Skeletal muscle cell (primary cell): ENCODE measurements at places on chromosomes 13 and 19.

GRCh38 chr19:2769218-2769617 lies 13.9 kb downstream of the SGTA start:
- no peak for DNase-seq

DNA sequence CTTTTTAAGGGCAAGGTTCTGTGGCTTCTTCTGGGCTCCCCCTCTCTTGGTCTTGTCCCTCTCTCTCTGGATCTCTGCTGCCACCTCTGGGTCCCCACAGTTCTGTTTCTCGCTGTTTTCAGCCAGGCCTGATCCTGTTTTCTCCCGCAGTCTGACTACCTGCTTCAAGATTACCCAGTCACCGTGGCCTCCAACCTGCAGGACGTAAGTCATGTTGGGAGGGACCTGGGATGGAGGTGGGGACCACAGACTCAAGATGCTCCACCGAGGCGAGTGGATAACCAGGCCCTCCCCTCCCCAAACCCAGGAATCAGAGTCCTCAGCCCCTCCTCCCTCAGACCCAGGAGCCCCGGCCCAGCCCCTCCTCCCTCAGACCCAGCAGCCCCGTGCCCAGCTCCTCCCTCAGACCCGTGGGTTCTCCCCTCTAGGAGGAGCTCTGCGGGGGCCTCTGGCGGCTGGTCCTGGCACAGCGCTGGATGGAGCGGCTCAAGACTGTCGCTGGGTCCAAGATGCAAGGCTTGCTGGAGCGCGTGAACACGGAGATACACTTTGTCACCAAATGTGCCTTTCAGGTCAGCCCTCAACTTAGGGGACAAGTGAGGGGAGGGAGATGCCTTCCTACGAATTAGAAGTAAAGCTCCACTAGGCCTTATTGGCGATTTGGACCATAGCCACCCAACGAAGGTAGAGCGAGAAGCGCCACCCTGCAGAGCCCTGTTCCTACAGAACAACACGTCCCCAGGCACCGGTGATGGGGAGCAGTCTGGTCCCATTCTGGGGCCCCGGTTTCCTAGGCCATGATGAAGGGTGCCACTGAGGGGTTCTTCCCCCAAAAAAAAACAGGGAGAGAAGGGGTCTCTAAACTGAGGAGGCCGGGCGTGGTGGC lies 2.2 kb downstream of the FLT3LG start:
- no peak for DNase-seq

DNA sequence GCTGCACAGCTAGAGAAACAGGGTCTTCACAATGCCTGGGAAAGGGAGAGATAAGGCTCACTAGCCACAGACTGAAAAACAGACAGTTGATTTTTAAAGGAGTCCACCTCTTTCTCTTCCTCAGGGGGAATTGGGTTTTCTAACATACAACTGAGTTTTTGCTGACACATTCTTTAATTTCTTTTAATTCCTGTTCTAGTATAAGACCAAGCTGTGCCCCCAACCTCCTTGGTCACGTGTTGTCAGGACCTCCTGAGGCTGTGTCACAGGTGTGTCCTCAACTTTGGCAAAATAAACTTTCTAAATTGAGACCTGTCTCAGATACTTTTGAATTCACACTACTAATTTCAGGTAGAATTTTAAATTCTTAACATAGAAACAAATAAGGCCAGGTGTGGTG lies 12.1 kb upstream of the ZNF492 start:
- no peak for DNase-seq

DNA sequence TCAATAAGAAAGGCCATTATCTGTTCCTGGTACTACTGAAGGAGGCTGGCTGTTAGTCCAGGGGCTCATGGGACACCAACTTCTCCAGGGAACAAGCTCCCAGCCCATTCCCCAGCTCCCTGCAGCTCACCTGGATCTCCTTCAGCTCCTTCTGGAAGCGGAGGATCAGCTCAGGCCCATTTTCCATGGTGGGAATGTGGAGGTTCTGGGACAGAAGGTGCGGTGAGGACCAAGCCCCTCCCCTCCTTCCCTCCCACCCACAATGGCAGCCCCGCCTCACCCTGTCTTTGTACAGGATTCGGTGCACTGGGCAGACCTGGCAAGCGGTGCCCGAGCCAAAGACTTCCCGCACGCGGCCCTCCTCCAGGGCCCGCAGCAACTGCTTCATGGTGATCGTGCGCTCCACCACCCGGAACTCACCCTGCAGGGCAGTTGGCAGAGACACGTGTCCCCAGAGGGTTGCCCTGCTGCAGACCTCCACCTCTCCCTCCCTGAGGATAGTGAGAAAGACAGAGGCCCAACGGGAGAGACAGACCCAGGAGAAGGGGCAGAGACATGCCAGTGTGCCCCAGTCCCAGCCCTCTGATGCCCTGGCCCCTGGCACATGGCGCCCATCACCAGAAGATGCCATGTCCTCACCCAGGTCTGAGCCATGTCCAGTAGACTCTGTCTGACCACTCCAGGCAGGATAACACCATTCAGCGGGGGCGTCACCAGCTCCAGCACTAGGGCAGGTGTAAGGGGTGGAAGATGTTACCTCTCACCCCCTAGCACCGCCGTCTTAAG lies 14.3 kb downstream of the BCAT2 start:
- no peak for DNase-seq

- DNase-seq = no peak
Measured at GRCh38 chr19:35151273-35152065, 3.1 kb upstream of the FXYD5 start.
